Fibroblast of gingiva (primary cell): ENCODE measurements at places on chromosomes 1 and 21.

- no peak for DNase-seq
Observed at GRCh38 chr1:233102341-233102740, 151.9 kb downstream of the NTPCR start.

- DNase-seq, result no peak
Observed at GRCh38 chr1:204003536-204003935, 69.4 kb upstream of the SOX13 start.

GRCh38 chr1:7561331-7561921 lies 209.7 kb upstream of the VAMP3 start:
- no peak for DNase-seq

DNA sequence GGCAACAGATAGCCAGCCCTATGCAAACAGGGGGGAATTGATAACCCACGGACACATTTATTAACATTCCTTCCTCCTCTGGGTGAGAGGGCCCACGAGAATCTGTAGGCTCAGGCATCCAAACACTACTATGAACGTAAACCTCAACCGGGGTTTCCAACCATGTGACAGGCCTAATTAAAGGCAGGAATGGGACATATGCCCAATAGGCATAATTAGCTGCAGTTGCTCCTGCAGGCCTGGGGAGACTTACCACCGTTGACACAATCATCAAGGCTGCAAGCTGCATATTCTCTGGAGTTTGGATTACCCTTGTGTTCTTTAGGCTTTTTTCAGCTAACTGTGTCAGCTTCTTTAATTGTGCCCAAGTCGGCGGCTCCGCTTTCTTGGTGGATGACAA lies 22.2 kb upstream of the GBP1 start:
- no peak for DNase-seq

DNA sequence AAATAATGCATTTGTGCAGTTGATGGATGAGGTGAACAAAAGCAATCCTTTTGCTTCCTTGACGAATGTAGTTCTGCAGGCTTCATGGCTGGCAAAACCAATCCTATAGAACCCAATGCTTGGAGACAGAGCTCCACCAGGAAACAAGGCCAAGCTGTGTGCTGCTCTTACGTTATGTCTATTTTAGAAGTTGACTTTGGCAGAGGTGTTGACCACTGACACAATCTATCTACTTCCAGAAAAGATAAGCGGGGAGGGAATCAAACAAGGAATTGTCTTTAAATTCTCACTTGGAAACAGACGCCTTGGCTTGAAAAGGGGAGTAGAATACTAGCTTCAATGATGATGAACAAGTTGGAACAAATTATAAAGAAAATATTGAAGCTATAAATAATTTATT lies 211.2 kb downstream of the SETD4 start:
- DNase-seq, result no peak
